Activated naive CD4-positive, alpha-beta T cell (primary cell): ENCODE measurements at places on chromosomes 6 and 20.

- DNase-seq, result no peak
Measured at GRCh38 chr6:44219053-44219814, 2.5 kb downstream of the MYMX start.

- DNase-seq, result no peak
Measured at GRCh38 chr6:170438402-170438753, 114.7 kb downstream of the PSMB1 start.

GRCh38 chr20:4017051-4017712, 1.8 kb upstream of the RNF24 start:
- DNase-seq, result no peak

- no peak for DNase-seq
Measured at GRCh38 chr6:142744836-142745235, 200.1 kb downstream of the HIVEP2 start.

DNA sequence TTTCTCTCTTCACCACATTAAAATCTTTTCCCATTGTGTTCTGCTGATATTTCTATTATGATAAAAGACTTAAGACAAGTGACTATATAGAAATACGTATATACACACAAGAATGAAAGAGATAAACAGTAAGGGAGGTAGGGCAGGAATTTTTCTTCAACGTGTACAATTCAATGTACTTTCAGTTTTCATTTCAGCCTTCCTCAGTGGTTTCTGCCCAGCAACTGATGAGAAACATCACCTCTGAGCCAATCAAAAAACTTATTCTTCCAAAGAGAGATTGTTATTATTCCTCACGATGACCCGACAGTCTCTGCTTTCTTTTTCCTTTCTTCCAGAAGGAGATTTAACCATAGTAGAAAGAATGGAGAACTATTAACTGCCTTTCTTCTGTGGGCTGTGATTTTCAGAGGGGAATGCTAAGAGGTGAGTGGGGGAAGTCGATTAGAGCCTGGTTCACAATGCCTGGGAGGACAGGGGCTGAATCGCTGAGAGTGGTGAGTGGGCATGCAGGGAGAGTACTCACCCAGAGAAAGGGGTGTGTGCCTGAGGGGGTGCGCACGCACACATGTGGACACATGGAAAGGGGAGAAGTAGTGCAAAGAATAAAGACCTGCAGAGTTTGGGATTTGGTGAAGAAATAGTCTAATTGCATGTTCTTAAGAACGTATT, at the start of gene BTN3A1:
Gene BTN3A1 (plus strand): TSS at position 289 of the 672 bp plus-strand sequence. CDS start 3,289 bp downstream, outside the sequence.
- DNase-seq, result peak; percentile 7

DNA sequence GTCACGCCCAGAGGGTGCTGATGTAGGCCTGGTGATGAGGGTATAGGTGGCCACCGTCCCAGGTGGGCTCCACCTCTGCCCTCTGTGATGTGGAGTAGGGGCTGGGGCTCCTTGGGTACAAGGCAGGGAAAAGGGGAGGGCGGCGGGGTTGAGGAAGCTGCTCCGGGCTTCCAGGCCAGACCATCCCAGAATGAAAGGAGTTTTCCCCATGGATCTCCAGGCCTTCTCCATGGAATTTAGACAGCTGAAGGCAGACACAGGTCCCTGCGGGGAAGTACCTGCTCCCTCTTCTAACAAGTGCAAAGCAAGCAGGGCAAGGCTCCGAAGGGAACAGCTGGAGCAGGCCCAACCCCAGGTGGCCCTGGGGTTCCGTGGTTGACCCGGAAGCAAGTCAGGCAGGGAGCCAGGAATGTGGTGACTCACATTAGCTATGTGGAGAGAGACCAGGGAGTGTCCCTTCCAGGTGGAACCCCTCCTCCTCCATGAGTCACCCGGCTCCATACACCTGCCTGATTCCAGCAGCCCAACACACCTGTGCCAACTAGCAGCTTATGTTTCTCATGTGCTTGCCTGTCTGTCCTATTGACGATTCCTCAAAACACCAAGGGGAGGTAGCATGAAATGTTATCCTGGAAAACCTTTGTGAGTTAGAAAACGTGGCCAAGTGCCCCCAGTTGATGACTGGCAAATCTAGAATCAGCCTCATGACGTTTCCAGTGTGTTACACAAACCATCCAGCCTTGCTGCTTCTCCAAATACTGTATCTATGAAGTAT, 59.7 kb upstream of the SNX9 start:
- no peak for DNase-seq

- DNase-seq, result no peak
Measured at GRCh38 chr6:128305228-128305627, 215.2 kb downstream of the PTPRK start.

- DNase-seq, result no peak
Measured at GRCh38 chr20:3658716-3659491, 4.3 kb downstream of the GFRA4 start.

GRCh38 chr6:15398633-15399275, 152.9 kb downstream of the JARID2 start:
- no peak for DNase-seq
